D721Med (cell line): ENCODE measurements at places on chromosomes 7 and 10.

GRCh38 chr10:33098951-33099663, 141.1 kb upstream of the ITGB1 start:
- DNase-seq: no peak

- no peak for DNase-seq
Measured at GRCh38 chr7:109092268-109092667, 522.6 kb downstream of the DNAJB9 start.

- no peak for DNase-seq
Measured at GRCh38 chr10:76492026-76492425, 1060.6 kb downstream of the LRMDA start.

DNA sequence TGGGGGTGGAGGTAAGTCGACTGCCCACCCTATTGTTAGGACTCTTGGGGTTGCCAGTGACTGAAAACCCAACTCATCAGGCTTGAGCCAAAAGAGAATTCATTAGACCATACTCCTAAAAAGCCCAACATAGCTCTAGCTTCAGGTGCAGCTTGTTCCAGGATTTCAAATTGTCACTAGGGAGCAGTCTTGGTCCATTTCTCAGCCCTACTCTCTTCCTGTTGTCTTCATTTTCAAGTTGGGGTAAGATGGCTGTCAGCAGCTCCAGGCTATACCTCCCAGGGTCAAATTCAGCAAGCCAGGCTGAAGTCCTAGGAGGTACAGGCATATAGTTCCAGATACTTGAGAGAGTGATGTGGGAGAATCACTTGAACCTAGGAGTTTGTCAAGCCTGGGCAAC, 14.9 kb upstream of the COL13A1 start:
- no peak for DNase-seq
